ENCODE measurements at places on chromosomes 2 and 18.

GRCh38 chr2:76330865-76331264 lies 620.1 kb upstream of the GCFC2 start:
- DNase-seq = no peak

DNA sequence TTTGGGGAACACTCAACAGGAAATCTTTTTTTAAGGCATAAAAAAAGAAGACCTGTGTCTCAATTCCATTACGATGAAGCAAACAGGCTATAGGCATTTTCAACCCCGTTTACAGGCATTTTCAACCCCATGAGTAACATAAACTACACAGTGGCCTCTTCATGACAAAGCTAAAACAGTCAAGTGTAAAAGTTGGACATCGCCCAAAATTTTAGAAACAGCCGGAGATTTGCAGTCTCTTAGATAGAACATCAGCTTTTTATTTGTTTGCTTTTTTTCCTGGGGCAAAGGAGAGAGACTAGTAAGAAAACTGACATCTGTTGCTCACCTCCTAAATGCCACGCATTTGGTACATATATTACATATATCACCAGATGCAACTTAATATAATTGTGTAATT lies 173.7 kb downstream of the CMPK2 start:
- no peak for DNase-seq

GRCh38 chr2:178530131-178530530 lies 49.9 kb downstream of the PLEKHA3 start:
- DNase-seq = no peak

- no peak for DNase-seq
Measured at GRCh38 chr18:13546638-13547037, 179.7 kb downstream of the FAM210A start.

- DNase-seq = peak; percentile 42
Measured at GRCh38 chr2:177393203-177393755, 706 bp downstream of the AGPS start.

GRCh38 chr2:139492131-139492680 lies 712.0 kb upstream of the NXPH2 start:
- no peak for DNase-seq

DNA sequence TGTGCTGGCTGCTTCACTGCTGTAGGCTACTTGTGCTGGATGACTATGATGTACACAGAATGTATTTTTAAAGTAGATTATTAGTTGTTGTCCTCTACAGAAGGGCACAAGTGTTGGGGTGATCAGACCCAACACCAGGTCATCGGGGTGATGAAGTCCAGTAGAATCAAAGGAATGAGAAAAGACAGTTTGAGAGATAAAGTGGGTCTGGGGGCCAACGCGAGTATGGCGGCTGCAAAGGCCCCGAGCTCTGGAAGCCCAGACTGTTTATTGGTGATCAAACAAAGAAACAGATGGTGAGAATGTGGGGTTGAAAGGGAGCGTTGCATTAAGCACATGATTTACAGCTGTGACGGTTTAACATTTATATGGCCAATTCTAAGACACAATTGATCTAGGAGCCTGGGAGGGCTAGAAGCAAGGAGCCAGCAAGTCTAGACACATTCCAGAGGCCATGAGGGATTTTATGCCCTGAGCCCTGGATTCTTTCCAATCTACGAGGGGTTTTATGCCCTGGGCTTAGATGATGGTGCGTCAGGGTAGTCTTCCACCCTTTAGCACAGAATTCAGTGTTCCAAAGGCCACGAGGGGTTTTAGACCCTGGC lies 153.5 kb downstream of the AGPS start:
- DNase-seq = no peak

GRCh38 chr18:59048378-59048777 lies 91.3 kb upstream of the SEC11C start:
- DNase-seq = no peak

DNA sequence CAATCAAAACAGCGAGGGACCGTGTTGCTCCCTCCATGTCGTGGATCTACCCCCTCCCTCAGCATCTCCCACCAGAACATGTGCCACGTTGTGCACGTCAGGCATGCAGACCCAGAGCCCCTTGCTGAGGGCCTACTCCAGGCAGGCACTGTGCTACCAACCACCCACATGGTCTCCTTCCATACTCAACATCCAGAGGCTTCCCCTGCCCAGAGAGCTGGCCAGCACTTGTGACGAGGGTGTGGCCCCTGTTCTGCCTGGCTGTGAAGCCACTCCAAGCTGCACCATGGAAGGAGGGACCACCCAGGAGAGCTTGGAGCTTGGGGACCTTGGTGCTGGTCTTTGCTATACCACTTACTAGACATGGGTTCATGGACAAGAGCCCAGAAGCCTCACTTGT lies 40.5 kb downstream of the REEP1 start:
- DNase-seq = no peak

GRCh38 chr2:159088906-159089305 lies 120.5 kb downstream of the TANC1 start:
- no peak for DNase-seq

DNA sequence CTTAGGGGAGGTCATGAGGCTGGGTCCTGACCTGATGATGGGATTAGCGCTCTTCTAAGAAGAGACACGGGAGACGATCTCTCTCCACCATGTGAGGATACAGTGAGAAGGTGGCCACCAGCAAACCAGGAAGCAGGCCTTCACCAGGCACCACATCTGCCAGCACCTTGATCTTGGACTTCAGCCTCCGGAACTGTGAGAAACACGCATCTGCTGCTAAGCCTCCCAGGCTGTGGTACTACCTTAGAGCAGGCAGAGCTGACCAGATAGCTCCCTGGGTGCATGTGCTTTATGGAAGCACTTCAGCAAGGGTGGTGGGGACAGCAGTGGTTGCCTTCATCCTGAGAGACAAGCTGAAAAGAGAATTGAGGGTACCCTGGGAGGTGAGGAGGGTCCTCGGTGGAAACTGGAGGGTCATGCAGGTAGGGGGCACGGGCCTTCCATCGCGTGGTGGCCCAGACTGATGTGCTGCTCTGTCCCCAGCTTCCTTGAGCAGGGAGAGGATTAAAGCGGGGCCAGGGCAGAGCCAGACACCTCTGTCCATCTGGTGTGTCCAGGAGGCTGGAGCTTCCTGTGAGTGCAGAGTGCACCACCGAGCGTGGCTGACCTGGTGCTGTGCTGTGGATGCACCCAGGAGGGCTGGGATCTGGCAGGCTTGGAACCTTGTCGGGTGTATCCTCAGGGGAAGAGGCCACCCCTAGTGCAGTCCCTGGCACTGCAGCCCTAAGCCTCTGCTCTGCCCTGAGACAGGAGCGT lies 42.9 kb upstream of the HS6ST1 start:
- DNase-seq = no peak

GRCh38 chr2:126786765-126787164 lies 111.9 kb upstream of the TEX51 start:
- no peak for DNase-seq

GRCh38 chr2:168254158-168254935 lies 7.0 kb upstream of the STK39 start:
- no peak for DNase-seq

DNA sequence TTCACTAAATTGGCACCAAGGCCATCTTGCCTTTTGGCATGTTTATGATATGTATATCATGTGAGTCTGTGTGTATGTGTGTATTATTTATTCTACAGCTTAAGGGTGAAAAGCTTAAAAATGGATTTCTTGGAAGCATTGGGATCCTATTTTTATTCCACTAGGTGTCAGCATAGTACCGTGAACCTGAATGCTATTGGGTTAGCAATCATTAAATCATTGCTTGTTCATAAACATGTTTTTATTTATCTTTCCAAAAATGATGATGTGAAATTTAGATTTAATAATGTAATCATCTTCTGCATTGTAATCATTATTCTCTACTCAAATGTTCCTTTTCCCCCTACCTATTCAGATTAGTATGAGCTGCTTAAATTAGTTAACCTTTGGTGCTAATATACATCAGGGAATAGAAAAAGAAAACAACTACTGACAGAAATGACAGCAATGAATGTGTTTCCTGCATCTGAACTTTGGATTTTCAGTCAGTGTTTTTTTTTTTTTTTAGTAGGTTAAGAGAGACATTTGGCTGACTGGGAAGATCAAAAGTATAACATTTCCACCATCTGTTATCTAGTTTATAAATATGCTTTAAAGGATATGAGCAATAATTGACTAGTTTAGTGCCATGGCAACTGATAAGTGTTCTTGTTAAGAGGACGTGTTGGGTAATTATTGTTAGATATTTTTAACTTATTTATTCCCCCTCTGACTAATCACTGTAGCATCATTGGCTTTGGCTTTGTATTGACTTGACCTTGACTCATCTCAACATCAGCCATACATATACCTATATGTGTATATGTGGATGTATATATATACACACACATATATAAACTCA lies 14.1 kb upstream of the ZSWIM2 start:
- no peak for DNase-seq

- DNase-seq = no peak
Measured at GRCh38 chr2:41717839-41718238, 330.0 kb upstream of the PKDCC start.

DNA sequence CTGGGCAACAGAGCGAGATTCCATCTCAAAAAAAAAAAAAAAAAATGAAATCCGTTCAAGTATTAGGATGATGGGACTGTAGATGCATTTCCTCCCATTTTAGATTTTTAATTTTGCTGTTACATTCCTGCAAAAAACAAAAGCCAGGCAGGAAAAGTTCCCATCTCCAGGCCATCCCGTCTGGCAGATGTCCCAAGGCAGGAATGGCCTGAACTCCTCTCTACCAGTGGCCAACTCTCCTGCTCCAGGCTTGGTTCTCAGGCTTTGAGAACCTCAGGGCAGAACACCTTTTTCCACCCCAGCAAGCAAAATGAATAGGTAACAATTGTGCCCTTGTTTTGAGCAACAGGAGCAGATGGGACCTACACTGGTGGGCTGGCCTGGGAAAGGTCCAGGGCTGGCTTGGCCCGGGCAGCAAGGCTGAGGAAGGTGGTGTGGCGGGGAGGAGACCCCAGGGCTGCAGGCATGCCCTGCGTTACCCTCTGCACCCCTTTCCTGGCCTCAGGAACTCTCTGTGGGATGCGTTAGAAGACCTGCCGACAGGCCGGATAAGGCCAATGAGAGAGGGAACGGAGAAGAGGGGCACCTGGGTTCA lies 86.0 kb downstream of the FAM210A start:
- no peak for DNase-seq

- no peak for DNase-seq
Measured at GRCh38 chr18:49178736-49179135, 228.0 kb upstream of the SMAD7 start.

DNA sequence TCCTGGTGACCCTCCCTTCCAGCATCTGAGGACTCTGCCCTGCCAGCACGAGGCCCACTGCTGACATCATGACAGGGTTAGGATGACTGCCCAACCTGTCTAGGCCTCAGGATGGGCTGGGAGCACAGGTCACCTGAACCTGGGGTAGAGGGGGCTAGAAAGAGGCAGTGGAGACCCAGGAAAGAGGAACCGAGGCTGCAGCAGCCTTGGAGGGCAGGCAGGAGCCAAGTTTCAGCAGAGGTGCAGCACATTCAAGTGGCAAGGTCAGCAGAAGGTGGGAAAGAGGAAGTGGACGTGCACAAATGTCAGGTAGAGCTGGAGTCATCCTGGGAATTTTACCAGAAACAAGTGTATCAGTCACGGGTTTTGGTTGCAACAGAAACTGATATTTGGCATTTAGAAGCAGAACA lies 13.6 kb upstream of the RAB10 start:
- no peak for DNase-seq

DNA sequence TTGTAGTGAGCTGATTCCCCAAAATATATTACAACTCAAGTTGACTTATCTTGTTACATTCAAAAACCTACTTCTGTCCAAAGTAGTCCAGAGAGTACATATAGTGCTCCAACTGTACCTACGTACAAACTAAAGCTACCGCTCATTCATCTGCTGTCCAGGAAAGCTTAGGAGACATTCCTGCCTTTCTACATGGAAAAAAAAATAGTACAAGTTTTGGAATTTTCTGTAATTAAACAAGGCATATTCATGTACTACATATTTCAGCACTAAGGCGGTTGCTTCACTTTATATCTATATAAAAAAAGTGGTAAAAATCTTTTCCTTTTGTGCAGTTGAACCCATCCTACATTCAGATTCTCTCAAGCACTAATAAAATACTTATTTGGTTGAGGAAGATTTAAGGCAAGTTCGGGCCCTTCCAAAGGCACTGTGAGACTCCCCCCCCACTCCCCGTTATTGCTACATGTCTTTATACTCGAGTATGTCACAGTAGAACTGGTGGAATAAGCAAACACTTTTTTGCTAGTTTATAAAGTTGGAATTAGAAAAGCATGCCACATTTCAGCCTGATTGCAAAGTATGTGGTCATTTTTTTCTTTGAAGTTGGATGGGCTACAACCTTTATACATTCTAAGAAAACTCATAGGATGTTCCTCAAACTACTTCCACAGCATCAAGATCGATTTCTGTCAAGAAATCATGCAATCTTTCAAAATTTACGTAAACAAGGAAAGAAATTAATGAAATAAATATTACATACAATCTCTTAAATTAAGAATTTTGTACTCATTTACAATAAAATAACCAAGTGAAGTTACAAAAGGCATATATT lies 3.7 kb downstream of the ZFP36L2 start:
- DNase-seq = no peak

GRCh38 chr2:112310906-112311305 lies 35.5 kb downstream of the ZC3H6 start:
- no peak for DNase-seq

- DNase-seq = peak; percentile 84
Measured at GRCh38 chr2:96637385-96638143, 548 bp downstream of the KANSL3 start.

GRCh38 chr2:50720697-50721315 lies 311.1 kb downstream of the NRXN1 start:
- no peak for DNase-seq

- DNase-seq = no peak
Measured at GRCh38 chr2:120551522-120551921, 184.1 kb upstream of the GLI2 start.

DNA sequence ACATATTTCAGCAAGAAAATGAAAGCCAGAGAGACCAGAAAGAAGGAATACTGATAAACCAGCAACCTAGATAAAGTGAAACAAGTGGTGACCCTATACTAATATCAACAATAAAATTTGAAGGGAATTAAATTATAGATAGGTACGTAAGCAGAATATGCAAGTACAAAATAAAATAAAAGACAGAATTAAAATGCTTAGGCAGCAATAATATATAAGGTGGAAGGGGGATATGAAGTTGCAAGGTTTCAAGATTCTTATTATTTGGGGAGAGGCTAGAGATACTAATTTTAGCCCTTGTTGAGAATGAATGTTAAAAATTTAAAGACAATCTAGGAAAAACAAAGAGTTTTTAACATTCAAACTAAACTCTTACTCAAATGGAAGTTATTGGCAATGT lies 39.6 kb downstream of the HDLBP start:
- no peak for DNase-seq

Data from activated CD4-positive, alpha-beta T cell treated with anti-CD3 and anti-CD28 coated beads, Interleukin-10, Interleukin-2, amounts not matched to agents 100 ng/mL and 50 ng/mL, durations not matched to agents 16 hours and 8 hours (primary cell).